ENCODE measurements at places on chromosomes 5 and 9.

- DNase-seq, result no peak
These were observed 190.3 kb downstream of the TLE1 start for GRCh38 chr9:81499021-81499454.

GRCh38 chr5:51225789-51226742, 157.2 kb upstream of the ISL1 start:
- DNase-seq, result no peak

GRCh38 chr5:94791829-94792228, 173.4 kb downstream of the SLF1 start:
- DNase-seq, result no peak

GRCh38 chr5:86756839-86757238, 139.1 kb downstream of the COX7C start:
- no peak for DNase-seq

DNA sequence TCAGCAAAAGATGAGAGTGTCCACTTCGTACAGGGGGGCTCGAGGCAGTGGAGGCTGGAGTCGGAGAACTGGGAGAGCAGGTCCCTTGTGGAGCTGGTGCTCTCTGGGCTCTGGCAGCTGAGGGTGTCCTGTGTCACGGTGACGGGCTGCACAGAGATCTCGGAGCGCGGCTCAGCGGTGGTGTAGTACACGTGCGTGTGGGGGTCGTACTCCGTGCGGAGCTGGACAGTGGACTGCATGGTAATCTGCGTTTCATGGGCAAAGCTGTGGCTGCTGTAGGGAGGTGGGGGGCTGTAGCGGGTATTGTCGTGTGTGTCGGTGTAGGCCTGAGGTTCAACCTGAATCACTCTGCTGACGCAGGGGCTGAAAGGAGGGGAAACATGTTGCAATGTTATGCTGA, 48.0 kb downstream of the PTCH1 start:
- no peak for DNase-seq

DNA sequence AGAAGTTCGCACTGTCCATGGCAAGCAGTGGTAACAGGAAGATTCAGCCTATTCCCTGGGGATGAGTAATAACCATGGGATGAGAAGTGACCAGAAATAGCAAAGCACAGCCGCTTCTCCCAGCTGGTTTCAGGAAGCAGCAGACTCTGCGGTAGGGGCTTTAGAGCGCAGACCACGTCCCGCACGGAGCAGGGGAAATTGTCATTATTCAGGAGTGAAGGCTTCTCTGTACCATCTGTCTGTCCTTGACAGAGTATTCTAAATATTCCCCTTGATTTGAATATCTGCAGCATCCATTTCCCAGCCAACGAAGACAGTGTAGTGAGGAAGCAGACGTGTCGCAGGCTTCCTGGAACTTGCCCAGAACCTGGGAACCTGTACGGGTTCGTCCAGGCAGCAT, 159.6 kb downstream of the NXNL2 start:
- DNase-seq, result no peak

GRCh38 chr5:143733665-143734455, 78.1 kb upstream of the HMHB1 start:
- no peak for DNase-seq
